Cortex of kidney (tissue), 1 donor: ENCODE measurements at places on chromosomes 2 and 18.

DNA sequence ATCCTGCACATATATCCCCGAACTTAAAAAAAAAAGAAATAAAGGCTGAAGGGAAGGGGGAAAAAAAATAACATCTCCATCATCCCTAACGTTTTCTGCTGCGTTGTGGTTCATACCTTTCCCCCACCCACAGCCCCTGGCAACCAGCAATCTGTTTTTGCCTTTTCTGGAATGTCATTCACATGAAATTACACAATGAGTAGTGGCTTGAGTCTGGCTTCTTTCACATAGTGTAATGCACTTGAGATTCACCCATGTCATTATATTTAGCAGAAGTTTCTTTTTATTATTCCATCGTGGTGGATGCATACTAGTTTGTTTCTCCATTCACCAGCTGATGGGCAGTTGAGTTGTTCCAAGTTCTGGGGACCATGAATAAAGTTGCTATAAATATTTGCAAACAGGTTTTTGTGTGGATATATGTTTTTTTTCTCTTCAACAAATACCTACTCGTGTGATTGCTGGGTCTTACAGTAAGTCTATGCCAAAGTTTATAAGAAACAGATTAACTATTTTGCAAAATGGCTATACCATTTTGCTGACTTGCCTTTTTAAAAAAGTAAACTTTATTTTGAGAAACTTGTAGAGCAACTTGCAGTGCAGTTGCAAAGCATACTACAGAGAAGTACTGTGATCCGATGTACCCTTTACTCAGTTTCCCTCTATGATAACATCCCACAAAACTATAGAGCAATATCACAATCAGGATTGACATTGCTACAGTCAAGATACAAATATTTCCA is 322.5 kb downstream of the LPIN1 start:
- no peak for DNase-seq

GRCh38 chr2:43043553-43043870 is 182.9 kb downstream of the ZFP36L2 start:
- no peak for DNase-seq

DNA sequence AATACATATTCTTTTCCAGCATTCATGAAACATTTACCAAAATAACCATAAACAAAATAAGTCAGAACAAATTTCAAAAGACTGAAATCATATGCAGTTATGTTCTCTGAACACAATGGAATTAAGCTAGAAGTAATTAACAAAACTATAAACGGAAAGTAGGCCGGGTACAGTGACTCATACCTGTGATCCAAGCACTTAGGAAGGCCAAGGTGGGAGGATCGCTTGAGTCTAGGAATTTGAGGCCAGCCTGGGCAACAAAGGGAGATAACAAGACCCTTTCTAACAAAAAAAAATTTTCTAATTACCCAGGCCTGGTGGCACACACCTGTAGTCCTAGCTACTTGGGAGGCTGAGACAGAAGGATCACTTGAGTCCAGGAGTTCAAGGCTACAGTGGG is 14.9 kb downstream of the ATAD2B start:
- DNase-seq, result no peak

GRCh38 chr2:65161551-65162100 is 31.7 kb upstream of the RAB1A start:
- no peak for DNase-seq

DNA sequence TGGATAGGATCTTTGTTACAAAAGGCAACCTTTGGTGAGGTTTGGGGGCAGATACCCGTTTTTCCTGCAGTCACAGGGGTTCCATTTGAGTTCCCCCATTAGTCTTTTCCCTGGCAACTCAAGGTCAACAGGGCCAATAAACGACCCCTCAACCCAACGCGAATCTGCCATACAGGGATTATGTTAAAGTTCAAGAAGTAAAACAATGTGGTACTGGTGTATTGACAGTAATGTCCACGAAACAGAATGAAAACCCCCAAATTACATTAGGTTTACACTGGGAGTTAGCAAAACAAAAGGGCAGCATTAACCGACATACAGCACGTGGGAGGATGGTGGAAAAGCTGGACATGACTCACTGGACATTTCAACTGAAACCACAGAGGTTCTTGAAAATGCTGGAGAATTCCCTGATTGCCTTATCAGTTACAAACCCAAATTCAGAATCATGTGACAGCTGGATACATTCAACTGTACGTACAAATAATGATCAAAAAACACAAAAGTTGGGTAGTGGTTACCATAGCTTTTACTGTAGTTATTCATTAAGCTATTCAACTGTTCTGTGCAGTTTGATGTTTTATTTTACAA is 4.9 kb upstream of the IMP4 start:
- no peak for DNase-seq

- DNase-seq, result no peak
These were observed 50.8 kb downstream of the TRIB2 start for GRCh38 chr2:12767541-12767940.

- no peak for DNase-seq
These were observed 545 bp downstream of the GTF3C2 start for GRCh38 chr2:27356056-27356381.

DNA sequence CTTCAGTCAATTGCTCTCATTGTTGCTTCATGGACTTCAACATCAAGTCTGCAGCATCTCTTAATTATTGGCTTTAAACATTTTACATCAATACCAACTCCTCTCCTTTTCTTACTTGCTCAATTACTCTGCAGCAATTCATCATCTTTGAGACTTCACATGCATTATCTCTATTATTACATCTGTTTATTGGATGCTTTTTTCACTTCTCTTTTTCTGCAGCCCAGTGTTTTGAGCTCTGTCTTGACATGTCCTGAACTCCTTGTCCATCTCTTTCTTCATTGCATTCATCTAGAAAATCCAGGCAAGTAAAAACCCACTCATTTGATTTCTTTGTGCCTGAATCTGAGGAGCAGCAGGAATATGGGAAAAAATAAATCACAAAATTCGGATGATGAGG is 647.9 kb downstream of the PLCL1 start:
- no peak for DNase-seq

- no peak for DNase-seq
These were observed 11.3 kb upstream of the SUMO1 start for GRCh38 chr2:202249521-202250253.
